Breast epithelium (tissue), 4 donors: ENCODE measurements at places on chromosomes 7 and 10.
A peak's percentile ranks its signal among the peaks of the same experiment; 100 is the strongest.

DNA sequence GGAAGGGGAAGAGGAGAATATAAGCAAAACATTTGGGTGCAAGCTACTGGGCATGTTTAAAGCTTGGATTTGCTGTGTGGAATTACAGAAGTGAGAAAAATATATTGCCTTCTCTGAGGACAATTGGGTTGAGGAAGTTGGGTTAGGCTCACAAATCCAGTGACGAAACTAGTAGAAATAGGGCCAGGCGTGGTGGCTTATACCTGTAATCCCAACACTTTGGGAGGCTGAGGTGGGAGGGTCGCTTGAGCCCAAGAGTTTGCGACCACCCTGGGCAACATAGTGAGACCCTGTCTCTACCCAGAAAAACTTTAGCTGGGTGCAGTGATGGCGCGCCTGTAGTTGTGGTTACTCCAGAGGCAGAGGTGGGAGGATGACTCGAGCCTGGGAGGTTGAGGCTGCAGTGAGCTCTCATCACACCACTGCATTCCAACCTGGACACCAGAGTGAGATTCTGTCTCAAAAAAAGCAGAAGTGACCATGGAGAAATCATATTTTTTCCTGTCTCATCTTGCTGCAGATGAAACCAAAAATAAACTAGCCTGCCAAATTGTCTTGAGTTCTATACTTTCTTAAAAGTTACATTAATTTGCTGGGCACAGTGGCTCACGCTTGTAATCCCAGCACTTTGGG is 22.4 kb downstream of the NRBF2 start:
- DNase-seq, result no peak

- no peak for DNase-seq
Observed at GRCh38 chr7:117171106-117171505, 151.8 kb downstream of the WNT2 start.

- DNase-seq, result no peak
Observed at GRCh38 chr7:44227911-44228310, 27.1 kb downstream of the YKT6 start.

DNA sequence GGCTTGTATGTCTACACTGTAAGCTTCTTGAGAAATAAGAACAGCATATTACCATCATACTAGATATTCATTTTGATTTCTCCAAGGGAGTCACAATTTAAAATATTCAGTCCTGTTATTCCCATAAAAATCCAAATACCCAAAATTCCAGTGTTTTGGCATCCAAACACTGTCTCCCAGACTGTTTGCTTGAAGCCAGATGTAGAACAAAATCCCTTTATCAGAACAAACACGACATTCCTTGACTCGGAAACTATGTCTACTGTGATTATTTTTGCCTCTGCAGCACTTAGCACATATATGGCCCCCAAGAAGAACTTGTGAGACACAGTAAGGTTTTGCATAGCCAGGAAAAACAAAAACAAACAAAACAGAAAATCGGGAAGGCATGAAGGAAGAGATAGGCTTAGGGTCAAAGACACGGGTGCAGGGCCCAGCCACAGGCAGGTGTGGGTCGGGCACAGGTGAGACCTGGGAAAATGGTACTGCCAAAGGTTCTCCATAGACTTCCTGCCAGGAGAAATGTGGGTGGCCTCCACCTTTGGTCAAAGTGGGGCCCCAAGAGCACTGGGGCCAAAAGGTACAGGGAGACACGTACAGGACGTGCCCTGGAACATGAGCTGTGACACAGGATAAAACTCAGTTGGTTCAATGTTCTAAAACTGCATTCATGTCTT is 36.5 kb downstream of the CPXM2 start:
- DNase-seq, result no peak

DNA sequence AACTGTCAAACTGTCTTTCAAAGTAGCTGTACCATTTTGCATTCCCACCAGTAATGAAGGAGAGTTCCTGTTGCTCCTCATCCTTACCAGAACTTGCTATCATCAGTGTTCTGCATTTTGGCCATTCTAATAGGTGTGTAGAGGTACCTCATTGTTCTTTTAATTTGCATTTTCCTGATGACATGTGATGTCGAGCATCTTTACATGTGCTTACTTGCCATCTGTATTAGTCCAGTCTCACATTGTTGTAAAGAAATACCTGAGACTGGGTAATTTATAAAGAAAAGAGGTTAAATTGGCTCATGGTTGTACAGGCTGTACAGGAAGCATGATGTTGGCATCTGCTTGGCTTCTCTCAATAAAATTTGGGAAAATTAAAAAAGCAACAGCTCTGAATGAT is 38.7 kb upstream of the EEPD1 start:
- DNase-seq, result no peak

GRCh38 chr10:1244493-1244892 is 188.3 kb downstream of the WDR37 start:
- DNase-seq, result no peak

DNA sequence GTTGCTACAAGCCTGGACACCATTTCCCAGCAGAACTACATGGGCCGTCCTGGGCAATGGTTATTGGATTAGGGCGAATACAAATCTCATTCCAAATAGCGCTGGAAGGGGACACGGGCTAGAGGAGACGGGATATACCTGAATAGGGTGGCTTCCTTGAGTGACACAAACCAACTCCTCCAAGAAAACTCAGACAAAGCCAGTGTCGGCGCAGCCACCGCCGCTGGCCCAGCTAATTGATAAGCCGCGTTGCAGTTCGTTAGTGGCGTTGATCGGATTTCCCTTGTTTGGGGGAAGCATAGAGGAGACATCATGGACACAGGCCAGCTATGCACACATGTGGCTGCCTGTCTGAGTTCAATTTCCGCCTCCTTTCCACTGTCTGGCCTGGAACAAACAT is 55.7 kb downstream of the EBF3 start:
- peak; percentile 47 for DNase-seq
